NCI-H446 treated with DMSO at 0.1 percent for 48 hours (cell line): ENCODE measurements at places on chromosomes 12 and 14.

- DNase-seq = no peak
Observed at GRCh38 chr12:113835896-113836295, 130.2 kb downstream of the RBM19 start.

GRCh38 chr12:89062996-89063395 lies 289.3 kb downstream of the DUSP6 start:
- no peak for DNase-seq

DNA sequence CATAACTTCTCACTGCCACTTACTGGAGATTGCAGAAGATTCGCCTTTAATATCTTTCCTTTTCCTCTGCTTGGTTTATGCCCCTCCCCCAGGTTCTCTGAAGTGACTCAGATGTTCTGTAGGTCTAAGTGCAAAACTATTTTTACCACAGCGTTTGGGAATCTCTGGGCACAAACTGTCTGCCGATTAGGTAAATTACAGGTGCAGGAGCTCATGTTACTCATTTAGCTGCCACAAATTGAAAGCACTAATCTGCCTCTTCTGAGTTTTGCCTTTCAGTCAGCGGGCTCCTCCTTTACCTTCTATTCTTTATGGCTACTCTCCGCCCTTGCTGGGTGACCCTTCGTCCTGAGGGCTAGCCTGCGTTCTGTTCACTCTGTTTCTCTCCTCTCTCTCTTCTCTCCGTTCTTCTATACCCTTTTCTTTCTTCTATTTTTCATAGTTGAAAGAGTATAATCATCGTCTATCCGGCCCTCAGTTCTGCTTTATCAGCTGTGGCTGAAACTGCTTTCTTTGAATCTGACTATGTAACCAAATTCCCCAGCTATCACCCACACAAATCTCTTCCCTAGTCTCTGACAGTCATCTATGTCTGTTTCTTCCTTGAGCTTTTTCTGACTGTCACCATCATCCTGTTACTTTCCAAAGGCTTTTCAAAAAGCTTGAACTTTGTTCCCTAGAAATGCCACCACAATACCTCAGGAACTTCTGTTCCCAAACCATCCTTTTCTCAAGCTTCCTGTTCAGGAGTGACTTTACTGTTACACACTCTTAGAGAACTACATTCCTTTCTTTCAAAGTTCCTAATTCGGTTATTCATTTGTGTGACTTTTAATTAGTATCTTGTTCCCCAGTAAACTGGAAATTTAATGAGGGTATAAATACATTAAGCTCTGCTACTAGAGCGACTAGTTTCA lies 4.3 kb upstream of the MYF6 start:
- DNase-seq = no peak

- DNase-seq = no peak
Observed at GRCh38 chr12:221736-222135, 7.8 kb upstream of the SLC6A12 start.

- DNase-seq = no peak
Observed at GRCh38 chr14:95432144-95433093, 84.0 kb downstream of the SYNE3 start.

- no peak for DNase-seq
Observed at GRCh38 chr12:111347891-111348644, 20.8 kb downstream of the PHETA1 start.

- peak; percentile 69 for DNase-seq
Observed at GRCh38 chr14:41606282-41606531, 469 bp upstream of the LRFN5 start.
